ENCODE measurements at places on chromosomes 1 and 21. TPM values are rescaled to one million over a fixed set of nuclear protein-coding genes. Genes with fewer than 3 reads are reported as not detected.

Gene PTPRC
- 12.0 TPM for polyA plus RNA-seq

Gene SPRR2B
- polyA plus RNA-seq: not detected

DNA sequence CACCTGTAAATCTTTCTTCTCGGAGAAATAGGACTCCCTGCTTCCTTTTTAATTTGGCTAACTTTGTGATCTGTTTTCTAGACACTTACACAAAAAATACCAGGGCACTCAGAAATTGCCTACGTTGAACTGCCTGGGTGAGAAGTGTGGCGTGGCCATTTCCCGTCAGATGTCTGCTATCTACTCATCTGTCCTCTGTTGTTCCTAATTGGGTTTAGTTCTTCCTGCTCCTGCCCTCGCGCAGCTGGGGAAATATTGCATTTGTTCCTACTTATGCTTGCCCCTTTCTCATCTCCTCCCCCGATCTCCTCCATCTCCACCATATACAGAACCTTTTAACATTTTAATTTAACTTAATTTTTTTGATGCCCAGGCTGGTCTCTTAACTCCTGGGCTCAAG is 55.1 kb downstream of the CD58 start:
- no peak for DNase-seq

Gene CLCA1
- polyA plus RNA-seq: not detected

DNA sequence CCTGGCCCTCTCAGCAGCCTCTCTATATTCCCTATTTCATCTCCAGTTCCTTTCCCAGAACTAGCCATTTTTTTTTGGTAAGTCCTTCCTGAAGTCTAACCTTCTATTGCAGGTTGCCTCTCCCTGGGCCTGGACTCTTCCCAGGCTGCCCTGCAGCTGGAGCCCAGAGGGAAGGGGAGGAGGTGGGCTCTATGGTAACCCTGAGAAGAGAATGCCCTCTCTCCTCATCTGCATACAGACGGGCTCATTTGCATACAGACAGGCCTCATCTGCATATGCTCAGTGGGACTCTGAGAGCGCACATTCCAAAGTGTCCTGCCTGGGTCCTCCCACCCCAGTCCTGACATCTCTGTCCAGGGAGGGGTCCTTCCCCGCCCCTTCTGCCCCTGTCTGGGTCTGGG is 32.7 kb downstream of the RHBG start:
- DNase-seq: no peak

Data from left lung (tissue), 14 donors.